ENCODE measurements at places on chromosomes 3 and 15.

- DNase-seq: no peak
Observed at GRCh38 chr15:93027413-93027812, 61.6 kb downstream of the RGMA start.

DNA sequence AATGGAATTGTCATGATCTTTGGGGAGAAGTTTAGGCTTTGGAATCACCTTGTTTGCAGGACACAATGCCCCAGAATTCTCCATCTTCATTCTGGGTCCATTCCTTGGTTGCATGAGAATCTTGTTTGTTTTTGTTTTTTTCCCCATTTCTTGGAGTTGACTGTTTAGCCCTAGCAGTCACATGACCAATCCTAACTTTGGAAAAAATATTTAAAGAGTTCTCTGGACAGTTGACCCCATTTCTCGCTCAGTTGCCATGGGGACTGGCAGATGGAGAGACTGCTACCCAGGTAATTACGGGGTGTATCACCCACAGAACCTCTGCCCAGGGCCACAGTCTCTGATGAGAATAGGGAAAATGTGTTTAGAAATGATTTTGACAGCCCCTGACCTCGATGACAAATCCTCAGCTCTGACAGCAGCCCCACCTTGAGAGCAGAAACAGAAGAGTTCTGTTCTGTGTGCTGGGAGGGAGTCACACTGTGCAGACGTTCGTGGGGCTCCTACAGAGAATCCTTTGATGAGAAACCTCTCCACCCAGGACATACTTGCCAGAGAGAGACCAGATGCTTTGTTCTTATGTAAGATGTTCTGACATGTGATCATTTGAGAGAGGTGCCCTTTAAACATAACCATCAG, 57.7 kb downstream of the IL16 start:
- no peak for DNase-seq

DNA sequence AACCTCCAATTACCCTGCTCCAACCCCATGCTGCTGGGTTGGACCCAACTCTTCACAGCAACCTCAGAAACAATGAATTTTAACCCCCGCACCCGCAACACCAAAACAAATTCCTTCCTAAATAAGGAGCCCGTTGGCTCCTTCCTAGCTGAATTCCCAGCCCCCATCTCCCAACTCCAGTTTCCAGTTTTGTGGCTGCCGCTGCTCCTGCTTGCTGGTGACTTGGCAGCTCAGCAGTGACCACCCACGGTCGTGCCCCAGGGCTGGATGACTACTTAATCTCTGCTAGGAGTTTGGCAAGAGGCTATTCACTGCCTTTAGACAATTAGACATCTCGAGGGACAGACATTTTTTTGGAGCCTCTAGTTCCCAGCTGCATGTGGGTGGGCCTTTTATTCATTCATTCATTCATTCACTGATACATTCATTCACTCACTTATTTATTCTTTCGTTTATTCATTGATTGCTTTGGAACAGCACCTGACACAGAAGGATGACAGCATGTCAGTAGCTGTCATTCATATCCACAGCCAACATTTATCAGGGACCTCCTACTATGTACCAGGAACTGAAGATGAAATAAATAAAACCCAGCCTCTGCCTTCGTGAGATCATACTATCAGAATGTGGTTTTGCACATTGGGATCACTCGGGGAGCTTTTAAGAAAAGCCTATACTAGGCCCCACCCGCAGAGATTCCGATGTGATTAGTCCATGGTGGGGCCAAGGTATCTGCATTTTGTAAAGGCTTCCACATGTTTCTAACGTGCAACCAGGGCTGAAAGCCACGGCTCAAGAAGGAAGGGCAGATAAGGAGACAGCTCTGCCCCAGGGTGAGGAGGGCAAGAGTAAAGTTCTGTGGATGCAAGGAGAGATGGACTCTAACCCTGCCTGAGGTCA, 256.5 kb downstream of the SHQ1 start:
- peak; percentile 8 for DNase-seq

DNA sequence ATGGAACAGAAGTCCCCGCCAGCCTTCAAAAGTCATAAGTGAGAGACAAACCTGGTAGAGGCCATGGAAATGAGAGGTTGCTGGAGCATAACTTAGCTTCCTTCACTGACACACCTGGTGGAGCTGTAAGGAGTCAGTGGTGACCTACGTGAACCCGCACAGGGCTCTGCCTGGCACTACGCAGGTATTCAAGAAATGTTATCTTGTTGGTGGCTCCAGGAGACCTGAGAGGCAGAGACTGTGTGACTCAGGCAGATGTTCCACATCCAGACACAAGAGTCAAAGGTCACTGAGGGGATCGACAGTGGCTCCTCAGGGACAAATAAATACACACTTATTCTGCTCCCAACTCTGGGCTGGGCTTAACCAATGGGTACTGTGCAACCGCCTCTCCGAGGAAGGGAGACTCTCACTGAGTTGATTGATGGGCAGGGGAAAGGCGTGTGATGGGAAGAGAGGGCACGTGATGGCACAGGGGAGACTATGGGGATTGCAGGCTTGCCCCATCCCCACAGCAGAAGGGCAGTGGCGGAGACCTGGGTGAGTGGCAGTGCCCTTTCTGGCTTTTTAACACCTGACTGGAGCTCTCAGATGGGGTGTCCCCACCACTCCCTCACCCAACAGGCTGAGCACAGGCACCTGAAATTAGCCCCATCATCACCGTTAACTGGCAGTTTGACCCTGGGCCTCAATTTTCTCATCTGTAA, 111.7 kb upstream of the SMAD3 start:
- no peak for DNase-seq

GRCh38 chr3:196142202-196142956, 60.5 kb upstream of the TFRC start:
- no peak for DNase-seq

DNA sequence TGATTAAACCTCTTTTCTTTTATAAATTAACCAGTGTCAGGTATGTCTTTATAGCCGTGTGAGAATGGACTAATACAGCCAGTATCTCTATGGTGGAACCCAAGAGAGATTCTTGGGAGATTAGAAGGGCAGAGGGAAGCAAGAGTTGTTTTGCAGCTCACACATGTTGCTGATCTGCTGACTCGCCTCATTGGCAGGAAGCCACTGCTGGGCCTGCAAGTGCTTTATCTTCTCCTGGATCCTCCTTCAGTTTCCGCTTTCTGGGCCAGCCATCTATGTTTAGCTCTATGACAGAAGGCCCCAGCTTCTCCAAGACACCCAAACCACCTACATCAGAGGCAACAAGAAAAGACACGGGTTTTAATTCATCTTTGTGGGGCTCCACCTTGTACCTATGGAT, 23.4 kb upstream of the GALNT15 start:
- peak; percentile 50 for DNase-seq

GRCh38 chr3:64816355-64816754, 128.6 kb upstream of the ADAMTS9 start:
- DNase-seq: no peak
